ENCODE measurements at places on chromosomes 1 and 21.

DNA sequence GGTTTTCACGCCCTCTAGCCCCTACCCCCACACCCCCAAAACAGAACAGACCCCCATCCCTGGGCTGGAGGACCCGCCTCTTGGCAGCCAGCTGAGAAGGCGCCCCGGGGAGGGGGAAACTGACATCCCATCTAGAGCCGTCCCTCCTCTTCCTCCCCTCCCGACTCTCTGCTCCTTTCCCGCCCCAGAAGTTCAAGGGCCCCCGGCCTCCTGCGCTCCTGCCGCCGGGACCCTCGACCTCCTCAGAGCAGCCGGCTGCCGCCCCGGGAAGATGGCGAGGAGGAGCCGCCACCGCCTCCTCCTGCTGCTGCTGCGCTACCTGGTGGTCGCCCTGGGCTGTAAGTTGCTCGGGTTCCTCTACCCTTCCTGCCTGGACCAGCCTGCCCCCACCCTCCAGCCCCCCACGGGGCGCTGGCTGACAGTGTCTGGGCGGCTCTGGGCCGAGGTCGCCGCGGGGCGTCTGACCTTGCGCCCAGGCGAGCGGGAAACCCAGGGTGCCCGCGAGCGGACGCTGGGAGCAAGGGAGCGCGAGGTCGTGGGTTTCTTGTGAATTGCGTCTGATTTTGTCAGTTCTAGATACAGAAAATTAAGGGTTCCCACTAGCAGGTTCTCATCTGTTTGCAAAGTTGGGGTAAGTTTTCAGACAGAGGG is 618 bp downstream of the JAM2 start:
- peak; percentile 6 for DNase-seq

- no peak for DNase-seq
Observed at GRCh38 chr1:211811848-211812247, 18.7 kb downstream of the LPGAT1 start.

DNA sequence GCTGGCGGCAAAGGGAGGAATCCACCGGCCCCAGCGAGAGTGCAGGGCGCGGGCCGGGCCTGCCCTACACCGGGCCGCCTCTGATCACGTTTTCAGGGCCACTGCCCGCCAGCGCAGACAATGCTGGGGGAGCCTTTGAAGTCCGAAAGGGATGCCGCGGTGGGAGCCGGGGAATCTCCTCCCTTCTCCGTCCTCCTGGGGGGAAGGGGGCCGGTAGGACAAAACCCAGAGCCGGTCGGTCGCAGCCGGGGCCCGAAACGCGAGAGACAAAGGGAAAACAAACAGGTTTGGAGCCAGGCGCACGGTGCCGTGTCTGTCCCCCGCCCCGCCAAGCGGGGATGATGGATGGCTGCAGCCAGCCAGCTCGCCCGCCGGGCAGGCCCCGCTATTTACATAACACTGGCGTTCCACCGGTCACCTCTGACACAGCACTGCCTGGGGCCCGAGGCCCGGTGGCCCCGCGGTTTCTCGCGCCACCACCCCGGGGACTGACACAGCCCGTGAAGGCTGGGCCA is 92.0 kb downstream of the CASZ1 start:
- no peak for DNase-seq

GRCh38 chr1:12067900-12068821 is 5.1 kb downstream of the TNFRSF8 start:
- peak; percentile 78 for DNase-seq

DNA sequence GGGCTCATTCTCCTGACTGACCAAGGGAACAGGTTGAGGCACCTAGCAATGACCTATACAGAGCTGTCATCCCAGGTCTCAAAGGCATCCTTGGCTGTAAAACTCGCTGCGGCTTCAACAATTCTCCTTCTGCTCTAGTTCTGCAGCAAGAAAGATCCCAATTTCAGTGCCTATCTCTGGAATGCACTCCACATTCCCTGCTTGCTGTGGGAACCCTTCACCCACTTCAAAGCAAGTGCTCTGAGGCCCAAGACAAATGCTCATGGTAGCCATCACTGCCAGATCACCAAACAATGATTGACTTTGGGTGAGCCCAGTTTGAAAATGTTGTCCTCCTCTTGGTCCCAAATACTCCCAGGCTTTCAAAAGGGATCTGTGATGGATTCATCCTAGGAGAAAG is 37.7 kb upstream of the FMO3 start:
- no peak for DNase-seq

DNA sequence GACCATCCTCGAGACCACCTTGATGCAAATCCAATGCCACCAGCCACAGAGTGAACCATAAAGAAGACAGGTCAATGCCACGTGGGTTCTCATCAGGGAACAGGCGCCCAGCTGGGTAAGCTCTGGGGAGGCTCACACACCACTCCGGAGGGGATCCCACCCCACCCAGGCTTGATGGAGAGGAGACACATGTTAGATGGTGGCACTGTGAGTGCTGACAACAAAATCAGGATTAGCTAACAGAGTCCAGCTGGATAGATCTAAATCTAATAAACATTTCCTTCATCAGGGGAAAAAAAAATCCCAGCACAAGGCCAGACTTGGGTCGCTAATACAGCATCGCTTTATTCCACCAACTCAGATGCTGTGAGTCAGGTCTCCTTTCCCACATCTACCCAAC is 132.2 kb upstream of the TNR start:
- no peak for DNase-seq

DNA sequence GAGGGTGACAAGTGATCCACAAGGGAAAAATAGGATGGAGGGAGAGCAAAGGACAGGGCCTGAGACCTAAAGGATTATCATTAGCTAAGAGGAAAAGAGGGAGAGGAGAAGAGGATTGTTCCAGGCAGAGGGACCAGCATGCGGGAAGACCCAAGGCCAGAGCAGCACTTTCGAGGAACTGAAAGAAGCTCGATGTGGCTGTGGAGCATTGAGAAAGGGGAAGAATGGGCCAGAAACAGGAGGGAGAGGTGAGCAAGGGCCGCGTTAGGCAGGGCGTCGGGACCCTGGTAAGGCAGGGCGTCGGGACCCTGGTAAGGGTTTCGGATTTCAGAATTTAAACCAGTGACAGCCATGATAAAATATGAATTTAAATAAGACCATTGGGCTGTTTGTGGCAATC is 22.8 kb upstream of the CSF1 start:
- no peak for DNase-seq

DNA sequence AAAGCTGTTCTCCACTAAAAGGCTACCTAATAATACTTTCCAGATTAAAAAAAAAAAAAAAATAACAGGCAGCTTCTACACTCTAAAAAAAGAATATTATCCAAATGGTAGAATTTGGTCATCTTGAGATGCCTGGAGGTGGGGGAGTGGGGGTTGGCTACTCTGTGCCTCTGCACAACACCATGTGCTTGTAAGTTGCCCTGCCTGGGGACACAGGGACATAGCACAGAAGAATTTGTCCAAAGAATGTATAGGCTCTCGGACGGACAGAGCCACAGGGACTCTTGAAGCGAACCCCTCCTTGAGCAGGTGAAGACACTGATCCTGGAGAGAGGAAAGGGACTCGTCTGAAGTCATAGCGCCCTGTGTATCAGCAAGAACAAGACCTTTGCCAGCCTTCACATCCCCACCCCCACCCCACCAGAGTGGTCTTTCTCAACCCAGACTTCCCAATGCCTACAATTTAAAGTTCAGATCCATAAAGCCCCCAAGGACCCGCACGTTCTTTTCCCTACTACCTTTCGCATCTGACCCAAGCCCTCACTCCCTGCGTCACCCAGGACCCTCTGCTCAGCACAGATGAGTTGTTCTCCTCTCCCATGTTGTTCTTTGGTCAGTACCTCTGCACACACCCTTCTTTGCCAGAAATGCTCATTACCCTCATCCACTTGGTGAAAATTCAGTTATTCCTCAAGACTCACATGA is 72.6 kb downstream of the LGR6 start:
- DNase-seq, result no peak

DNA sequence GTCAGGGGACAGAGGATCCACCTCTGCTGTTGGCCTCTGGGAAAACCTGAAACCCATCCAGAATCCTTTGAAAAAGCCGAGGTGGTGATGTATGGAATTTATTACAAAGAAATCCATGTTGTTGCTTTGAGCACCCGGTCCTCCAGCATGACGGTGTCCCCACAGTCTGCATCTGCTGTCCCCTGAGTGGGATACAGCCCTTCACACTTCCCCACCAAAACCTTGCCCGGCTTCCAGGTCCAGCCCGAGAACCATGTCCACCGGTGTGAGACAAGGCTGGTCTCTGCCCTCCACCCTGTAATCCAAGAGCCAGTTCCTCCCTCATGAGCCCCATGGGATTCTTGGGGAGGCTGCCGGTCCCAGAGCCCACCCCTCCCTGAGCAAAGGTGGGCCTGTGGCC is 70.5 kb downstream of the STUM start:
- no peak for DNase-seq

- no peak for DNase-seq
Observed at GRCh38 chr1:40409467-40409866, 35.9 kb downstream of the SMAP2 start.

DNA sequence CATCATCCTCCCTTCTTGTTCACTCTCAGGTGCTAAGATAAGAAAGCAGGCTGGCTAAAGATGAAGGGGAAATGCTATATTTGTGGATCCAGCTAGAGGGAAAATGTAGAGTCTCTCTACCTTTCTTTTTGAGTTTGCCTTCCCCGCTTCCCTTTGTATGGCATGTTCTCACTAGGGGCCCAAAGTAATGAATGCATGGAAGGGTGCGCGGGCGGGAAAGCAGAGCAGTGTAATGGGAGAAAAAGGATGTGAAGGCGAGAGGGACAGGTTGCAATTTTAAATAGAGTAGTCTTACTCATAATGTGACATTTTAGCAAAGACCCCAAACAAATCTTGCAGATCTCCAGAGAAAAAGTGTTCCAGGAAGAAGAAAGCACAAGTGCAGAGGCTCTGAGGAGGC is 105.1 kb upstream of the ATP1B1 start:
- no peak for DNase-seq

- no peak for DNase-seq
Observed at GRCh38 chr1:15275921-15276683, 29.1 kb downstream of the FHAD1 start.

DNA sequence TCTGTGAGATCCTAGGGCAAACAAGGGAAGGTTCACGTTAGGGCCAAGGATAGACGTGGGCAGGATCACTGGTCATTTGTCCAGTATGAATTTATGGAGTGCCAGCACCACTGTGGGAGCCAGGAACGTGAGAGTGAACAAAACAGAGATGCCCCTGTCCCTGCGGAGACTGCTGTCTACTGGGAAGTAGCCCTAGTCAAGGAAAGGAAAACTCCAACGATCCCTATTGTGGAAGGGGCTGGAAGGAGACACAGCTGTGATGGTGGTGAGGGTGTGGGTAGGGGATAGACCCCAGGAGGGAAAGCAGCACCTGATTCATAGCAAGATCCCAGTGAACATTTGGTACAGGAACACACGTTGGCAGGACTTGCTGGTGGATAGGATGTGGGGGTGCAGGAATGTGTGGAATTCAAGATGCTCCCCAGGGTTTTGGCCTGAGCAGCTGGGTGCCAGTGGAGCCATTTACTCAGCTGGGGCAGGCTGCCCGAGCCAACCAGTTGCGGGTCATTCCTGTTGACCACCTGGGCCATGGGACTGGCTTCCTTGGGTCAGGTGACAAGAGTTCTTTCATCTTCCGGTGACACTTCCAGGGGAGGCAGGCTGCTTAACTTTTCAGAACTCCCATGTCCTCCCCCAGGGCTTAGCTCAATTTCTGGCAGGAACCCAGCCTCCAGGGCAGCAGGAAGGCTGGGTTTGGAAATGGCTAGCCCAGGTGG is 1.2 kb upstream of the ATP13A2 start:
- DNase-seq, result peak; percentile 25

DNA sequence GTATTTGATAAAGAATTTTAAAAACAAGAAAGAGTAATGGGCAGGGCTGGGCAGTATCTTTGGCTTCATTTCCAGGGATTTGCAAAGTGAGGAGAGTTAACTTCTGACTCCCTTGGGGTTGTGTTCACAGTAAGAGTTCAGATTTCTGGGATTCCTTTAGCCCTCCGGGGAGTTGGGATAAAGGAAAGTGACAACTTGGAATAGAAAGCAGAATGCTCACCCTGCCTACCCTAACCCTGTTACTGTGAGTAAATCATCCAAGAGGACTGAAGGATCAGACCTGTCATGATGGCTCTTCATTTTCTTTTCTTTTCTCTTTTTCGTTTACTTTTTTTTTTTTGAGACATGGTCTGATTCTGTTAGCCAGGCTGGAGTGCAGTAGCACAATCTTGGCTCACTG is 76.1 kb downstream of the CACHD1 start:
- DNase-seq, result no peak

- DNase-seq, result no peak
Observed at GRCh38 chr1:100268202-100268601, 2.2 kb downstream of the RTCA start.

DNA sequence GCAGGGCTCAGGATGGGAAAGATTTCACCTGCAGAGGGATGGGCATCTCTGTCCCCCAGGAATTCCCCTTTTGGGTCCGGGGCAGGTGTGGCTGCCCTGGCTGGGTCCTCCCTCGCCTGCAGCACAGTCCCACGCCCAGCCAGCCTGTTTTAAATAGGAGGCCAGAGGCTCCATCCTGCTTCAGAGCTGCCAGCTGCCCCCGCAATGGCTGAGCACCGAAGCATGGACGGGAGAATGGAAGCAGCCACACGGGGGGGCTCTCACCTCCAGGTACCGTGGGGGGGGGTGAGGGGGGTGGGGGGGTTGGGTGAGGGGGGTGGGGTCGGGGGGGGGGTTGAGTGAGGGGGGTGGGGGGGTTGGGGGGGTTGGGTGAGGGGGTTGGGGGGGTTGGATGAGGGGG is 3.6 kb downstream of the SCNN1D start:
- no peak for DNase-seq

GRCh38 chr1:55035904-55036303 is 3.4 kb upstream of the PCSK9 start:
- no peak for DNase-seq

DNA sequence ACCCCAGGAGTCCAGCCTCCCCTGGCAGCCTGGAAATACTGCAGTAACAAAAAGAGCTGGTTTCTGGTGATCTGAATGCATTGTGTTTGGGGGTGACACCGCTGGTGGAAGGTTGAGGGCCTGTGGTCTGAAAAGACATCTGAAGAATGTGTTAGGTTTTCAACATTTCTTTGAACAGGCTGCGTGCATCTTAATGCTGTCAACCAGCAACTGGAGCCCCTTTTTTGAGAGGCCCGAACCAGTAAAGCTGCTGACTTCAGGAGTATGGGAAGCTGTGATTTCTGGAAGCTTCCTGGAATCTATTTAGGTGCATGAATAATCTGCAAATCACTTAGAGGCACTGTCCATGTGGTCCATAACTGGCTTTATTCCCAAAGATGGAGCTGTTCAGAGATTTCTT is 17.0 kb downstream of the ATP5PO start:
- DNase-seq, result no peak
